ENCODE measurements at places on chromosomes 4 and X. TPM values are rescaled to one million over a fixed set of nuclear protein-coding genes. Genes with fewer than 3 reads are reported as not detected.

XAGE1A gene
- not detected for polyA plus RNA-seq

UGT2B7 gene
- not detected for polyA plus RNA-seq

BCLAF3 gene
- polyA plus RNA-seq, result 0.63 TPM

VCX2 gene
- polyA plus RNA-seq, result not detected

RNF212 gene
- polyA plus RNA-seq, result 2.9 TPM

KCNIP4 gene
- not detected for polyA plus RNA-seq

KIF4A gene
- 10.8 TPM for polyA plus RNA-seq

TLR2 gene
- polyA plus RNA-seq, result 0.05 TPM

TIGD2 gene
- polyA plus RNA-seq, result 4.1 TPM

FHIP1A gene
- polyA plus RNA-seq, result 0.49 TPM

RBMXL3 gene
- polyA plus RNA-seq, result not detected

CT45A7 gene
- polyA plus RNA-seq, result not detected

DNA sequence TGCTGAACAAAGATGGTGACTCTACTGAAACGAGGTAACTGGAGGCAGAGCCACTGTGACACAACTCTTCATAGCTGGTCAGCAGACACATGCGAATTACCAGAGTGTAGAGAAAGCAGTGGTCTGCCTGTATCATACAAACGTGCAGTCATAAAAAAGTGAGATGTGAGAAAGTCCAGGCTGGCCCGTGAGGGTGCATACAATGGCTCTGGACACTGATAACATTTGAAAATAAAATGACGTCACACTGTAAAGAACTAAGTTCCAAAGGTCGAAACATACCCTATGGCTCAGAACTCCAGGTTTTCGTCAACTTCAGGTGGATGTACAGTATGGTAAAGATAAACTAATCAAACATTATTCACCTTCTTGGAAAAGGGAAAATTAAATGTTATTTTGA, 95.7 kb downstream of the SHISA3 start:
- DNase-seq, result no peak

GRCh38 chrX:53287493-53288138, 6.2 kb upstream of the IQSEC2 start:
- no peak for DNase-seq

DNA sequence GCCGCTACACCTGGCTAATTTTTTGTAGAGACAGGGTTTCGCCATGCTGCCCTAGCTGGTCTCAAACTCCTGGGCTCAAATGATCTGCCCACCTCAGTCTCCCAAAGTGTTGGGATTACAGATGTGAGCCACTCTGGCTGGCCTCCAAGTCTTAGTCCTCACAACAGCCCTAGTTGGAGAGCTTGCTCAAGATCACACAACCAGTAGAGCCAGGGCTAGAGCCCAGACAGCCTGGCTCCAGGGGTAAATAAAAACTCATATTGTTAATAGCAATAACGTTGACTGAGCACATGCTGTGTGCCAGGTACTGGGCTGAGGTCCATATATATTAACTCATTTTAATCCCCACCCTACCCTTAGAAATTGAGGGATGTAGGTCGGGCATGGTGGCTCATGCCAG, 7.3 kb upstream of the JAKMIP1 start:
- DNase-seq, result no peak

- DNase-seq, result peak; percentile 10
Measured at GRCh38 chrX:63283348-63283747, 67.8 kb downstream of the SPIN4 start.

DNA sequence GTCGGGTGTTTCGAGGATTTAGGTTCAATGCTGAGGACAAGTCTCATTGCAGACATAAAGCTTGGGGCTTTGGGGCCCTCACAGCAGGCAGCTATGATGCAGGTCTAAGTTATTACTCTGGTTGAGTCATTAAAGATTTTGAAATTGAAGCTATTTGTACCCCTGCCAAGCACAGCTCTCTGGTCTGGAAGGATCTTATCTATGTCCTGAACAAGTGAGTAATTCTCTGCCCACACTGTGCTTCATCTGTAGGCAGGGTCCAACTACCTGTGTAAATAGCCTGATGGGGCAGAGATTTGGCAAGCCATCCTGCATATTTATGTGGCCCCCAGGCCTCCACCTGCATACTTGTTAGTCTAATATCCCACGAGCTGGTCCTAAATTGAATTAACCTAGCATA, 41.4 kb upstream of the MAGEA4 start:
- DNase-seq, result peak; percentile 81

DNA sequence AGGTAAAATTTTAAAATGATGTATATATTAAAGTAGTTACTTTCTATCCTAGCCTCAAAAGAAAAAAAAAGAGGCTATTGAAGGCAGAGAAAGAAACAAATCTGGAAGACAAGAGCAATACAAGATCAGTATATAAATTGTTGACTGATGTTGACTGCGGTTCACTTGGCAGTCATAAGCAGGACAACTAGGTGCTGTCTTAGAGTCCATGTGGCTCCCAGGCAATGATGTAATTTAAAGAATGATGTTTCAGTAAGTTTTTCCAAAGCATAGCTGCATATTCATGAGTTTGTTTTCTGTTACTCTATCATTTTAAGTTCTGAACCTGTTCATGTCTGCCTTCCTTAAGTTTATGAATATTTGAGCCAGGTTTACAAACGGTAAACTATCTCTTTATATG, 630.2 kb downstream of the FAT4 start:
- no peak for DNase-seq

GRCh38 chr4:141464366-141464765, 172.0 kb upstream of the IL15 start:
- no peak for DNase-seq

Data from BJ (cell line).